ENCODE measurements at places on chromosomes 16 and 17. TPM values are rescaled to one million over a fixed set of nuclear protein-coding genes. Genes with fewer than 3 reads are reported as not detected.

GRCh38 chr16:24645739-24646645, 83.5 kb upstream of the TNRC6A start:
- DNase-seq: peak; percentile 92

The NTHL1 gene
- total RNA-seq: 39.4 TPM

DNA sequence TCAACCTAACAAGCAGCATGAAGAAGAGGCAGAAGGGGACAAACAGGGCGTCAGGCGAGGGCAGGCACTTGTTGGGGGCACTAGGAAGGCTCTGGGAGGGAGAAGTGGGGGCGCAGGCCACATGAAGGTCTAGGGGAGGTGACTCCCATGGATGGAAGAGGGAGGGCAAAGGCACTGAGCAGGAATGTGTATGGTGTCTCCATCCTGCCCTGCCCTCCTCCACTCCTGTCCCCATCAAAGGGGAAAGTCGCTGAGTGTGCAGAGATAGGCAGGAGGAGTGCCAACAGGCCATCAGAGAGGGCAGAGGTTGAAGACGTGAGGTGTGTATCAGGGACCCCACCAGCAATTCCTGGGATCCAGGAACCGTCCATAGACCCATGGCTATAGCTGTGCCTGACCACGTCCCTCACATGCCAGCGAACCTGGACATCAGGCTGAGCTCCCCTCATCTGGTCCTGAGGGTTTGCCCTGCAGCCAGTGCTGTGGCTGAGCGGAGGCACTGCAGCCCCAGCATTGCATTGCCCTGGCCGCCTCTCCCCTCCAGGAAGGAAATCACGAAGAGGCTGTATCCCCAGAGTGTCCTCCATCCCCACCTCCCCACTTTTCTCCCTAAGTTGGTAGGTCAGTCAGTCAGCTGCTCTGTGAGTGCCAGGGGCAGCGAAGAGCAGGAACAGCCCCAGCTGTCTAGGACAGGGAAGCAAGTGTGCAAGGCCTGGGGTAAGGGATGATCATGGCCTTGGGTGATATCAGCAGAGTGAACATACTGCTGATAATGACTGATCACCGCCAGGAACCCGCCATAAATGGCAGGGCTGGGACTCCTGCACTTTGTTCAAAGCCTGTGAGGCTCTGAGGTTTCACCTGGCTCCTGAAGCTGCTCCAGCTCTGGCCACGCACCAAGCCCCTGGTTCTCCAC, 6.2 kb upstream of the CYB561 start:
- no peak for DNase-seq

DNA sequence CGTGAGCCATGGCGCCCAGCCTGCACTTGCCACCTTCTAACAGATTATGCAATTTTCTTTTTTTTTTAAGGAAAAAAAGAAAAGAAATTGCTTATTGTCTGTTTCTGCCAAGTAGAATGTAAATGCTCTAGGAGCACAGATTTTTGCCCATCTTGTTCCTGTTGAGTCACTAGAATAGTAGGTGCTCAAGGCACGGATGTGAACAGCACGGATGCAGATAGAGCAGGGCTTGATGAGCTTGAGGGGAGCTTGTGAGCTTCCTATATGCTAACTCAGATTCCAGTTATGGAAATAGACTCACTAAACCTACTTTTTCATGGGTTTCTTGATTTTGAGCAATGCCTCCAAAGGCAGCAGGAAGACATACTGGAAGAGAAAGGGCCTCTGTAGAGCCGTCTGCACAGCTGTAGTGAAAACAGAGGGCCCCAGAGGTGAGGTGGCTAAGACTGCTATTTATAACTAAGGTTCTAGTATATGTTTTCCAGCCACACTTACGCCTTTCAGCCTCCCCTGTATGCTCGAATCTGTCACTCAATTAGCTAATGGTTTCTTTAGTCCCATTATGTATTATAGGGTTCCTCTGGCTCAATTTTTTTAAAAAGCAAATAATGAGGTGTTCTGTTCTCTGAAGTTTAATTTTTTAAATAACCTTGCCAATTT, 72.8 kb downstream of the WWP2 start:
- no peak for DNase-seq

GRCh38 chr17:44601973-44602372, 44.7 kb downstream of the FZD2 start:
- no peak for DNase-seq

DNA sequence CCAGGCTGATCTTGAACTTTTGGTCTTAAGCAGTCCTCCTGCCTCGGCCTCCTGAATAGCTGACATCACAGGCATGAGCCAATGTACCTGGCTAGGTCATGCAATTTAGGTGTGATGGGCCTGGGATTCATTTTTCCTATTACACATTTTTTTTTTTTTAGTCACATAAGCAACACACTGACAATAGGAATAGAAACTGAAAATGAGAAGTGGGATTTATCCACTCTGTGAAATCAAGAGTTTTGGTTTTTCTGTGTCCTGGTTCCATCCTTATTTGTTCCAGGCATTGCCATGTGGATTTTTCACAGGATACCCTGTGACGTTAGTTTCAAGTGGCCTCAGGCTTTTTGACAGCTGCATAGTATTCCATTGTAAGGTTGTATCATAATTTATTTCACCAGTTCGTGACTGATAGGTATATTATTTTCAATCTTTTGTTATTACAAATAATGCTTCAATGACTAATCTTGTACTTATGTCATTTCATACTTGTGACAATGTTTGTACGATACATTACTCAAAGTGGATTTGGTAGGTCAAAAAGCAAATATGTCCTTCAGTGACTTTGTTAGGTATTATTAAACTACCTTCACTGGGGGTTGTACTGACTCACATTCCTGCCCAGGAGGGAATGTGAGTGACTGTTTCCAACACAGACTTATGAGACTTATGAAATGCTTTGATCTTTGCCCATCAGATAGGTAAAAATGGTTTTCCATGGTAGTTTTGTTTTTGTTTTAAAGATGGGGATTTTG, 10.6 kb downstream of the ADCY7 start:
- DNase-seq: no peak

DNA sequence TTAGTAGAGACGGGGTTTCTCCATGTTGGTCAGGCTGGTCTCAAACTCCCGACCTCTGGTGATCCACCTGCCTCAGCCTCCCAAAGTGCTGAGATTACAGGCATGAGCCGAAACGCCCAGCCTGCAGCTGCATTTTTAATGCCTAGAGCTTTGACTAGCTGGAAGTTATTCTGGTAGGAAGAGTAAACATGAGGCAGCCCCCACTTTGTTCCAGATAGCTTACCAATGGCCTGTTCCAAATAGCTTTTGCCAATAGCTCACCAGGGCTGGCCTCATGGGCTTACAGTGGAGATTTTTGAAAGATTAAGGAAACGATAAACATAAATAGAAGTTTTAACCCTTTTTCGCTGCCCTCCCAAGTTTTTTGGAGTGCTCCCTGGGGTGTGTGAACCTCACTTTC, 9.8 kb downstream of the TRPV2 start:
- no peak for DNase-seq

The GUCY2D gene
- not detected for total RNA-seq

The SLFN13 gene
- 0.86 TPM for total RNA-seq

DNA sequence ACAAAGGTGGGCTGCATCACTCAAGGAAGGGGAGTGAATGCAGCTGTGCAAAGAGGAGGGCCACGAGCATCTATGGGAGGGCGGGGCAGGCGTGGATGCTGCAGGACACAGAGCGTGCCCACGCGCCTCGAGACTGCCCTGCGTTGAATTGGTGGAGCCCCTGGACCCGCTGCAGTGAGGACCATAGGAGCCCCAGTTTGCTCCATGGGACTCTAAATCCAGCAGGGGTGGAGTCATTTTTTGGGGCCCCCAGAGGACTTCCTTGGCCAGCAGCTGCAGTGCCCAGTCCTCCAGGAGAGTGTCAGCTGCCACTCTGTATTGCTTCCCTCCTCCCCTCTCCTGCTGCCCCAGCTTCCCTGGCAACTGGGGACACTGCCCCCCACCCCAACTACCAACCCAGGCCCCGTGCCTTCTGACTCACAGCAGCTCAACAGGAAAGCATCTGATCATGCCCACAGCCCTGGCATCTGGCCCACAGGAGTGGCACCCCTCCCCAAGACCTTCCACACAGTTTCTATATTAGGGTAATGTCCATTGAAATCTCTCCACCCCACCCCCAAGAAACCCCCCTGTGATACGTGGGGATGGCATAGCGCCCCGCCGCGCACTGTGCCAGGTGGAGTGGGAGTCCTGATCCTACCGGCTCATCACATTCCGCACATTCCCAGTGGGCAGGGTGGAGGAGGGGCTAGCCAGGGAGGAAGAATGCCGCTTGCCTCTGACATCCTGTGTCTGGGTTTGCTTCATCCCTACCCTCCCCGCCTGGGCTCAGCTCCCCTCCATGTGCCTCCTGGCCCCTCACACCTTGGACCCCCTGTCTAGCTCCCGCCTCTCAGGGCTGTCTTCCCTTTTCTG, 27.8 kb upstream of the ITGA3 start:
- DNase-seq: peak; percentile 93

GRCh38 chr17:78322858-78323455, 36.9 kb downstream of the SOCS3 start:
- no peak for DNase-seq

The CCL23 gene
- total RNA-seq: not detected

GRCh38 chr17:41657936-41658335, 30.7 kb upstream of the EIF1 start:
- no peak for DNase-seq

The FBXO39 gene
- 3.0 TPM for total RNA-seq

The ATP1B2 gene
- not detected for total RNA-seq

The SPEM1 gene
- not detected for total RNA-seq

- DNase-seq: no peak
Measured at GRCh38 chr17:81891303-81891552, 158 bp downstream of the ALYREF start.

- peak; percentile 35 for DNase-seq
Measured at GRCh38 chr16:3578610-3579551, 1.7 kb upstream of the NLRC3 start.

The QPRT gene
- total RNA-seq: not detected

GRCh38 chr17:13833921-13834320, 232.2 kb upstream of the HS3ST3A1 start:
- DNase-seq: no peak

GRCh38 chr16:12798171-12798570, 5.5 kb downstream of the CPPED1 start:
- no peak for DNase-seq

The KIF2B gene
- total RNA-seq: not detected

DNA sequence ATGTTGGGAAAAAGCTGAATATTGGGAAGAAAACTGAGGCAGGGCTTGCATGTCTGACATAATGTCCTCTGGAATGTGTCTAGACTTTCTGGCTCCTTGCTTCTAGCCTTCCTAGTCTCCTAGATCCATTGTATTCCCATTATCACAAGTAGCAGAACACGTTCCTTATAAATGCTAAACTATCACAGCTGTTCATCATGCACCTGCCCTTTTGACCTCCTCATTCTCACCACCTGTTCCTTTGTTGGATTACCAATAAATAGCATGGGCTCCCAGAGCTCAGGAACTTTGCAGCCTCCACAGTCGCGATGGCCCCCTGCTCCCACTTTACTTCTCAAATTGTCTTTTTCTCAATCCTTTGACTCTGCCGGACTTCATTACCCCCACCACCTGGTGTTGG, 49.7 kb downstream of the ACSM1 start:
- no peak for DNase-seq

- DNase-seq: peak; percentile 86
Measured at GRCh38 chr16:28984619-28985135, at the start of gene LAT. TSS of gene LAT (plus strand) at chr16:28985052. CDS start at chr16:28985418, 366 bp downstream.
